K562 (cell line): ENCODE measurements at places on chromosomes 6 and 20.

DNA sequence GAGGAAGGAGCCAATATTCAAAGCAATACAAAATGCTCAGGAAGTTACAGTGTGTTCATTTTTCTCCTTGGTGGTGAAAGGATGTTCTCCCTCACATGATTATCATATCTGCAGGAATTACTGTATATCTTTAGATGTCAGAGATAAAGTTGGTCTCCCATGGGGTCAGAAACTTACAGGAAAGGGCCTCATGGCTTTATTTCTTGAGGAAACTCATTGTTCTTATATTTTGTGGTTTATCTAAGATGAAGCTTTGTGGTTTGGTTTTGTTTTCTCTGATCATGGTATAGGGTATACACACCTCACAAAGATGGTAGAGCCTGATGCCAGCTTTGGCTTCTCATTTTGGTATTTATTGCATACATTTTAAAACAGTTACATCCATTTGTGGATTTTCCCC lies 100.5 kb upstream of the STXBP5 start:
- DNase-seq = no peak

- no peak for DNase-seq
These were observed 333.5 kb downstream of the QKI start for GRCh38 chr6:163748036-163748435.

- DNase-seq = no peak
These were observed 3.5 kb downstream of the RNASET2 start for GRCh38 chr6:166952567-166953486.

DNA sequence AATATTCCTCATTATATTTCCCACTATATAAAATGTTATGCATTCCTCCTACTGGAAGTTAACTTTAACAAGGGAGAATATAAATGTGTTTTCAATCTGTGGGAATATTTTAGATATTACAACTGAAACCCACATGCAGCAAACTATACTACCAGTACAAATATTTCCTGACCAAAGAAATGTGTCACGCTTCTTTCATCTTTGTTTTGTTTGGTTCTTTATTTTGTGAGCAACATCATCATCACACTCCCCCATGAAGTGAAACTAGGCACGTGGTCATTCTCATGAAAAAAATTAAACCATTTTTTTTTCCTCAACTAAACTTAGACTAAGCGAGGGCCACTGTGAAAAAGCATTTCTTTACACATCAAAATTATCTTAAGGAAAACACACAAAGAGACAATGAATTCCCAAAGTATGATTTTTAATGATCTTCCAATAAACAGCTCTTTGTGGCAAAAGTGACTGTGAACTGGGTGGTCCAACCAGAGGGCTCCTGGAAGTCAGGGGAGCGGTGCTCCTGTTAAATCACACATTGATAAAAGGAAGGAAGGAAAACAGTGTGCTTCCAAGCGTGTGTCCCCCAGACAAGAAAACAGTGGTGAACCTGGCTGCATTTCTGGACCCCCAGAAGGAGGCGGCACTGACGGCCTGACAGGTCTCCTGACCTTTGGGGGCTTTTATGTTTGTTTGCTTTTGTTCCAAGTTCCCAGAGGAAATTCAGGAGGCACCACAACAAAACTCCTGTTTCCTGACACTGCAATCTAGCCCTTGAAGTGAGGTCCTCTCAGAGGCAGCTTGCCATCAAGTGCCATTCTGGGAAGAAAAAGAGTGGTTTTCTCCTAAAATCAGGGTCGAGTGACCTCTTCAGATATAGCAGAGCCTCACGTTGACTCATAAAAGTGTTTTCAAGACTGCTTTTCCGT lies 166.8 kb upstream of the FOXQ1 start:
- DNase-seq = no peak

DNA sequence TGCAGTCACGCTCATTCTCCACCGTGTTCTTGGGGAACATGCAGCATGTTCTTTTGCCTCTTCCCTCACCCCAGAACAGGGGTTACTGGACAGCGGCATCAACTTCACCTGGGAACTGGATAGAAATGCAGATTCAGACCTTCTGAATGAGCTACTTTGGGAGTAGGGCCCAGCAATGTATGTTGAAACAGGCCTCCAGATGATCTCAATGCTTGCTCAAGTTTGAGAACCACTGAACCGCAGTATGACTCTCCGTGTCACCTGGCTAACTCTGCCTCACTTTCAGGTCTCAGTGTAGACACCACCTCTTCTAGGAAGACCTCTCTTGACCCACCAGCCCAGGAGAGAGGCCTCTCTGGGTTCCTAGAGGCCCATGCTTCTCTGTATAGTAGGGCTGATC lies 4.9 kb downstream of the TRIB3 start:
- no peak for DNase-seq

- DNase-seq = no peak
These were observed 12.8 kb upstream of the ULBP3 start for GRCh38 chr6:150081702-150082101.

DNA sequence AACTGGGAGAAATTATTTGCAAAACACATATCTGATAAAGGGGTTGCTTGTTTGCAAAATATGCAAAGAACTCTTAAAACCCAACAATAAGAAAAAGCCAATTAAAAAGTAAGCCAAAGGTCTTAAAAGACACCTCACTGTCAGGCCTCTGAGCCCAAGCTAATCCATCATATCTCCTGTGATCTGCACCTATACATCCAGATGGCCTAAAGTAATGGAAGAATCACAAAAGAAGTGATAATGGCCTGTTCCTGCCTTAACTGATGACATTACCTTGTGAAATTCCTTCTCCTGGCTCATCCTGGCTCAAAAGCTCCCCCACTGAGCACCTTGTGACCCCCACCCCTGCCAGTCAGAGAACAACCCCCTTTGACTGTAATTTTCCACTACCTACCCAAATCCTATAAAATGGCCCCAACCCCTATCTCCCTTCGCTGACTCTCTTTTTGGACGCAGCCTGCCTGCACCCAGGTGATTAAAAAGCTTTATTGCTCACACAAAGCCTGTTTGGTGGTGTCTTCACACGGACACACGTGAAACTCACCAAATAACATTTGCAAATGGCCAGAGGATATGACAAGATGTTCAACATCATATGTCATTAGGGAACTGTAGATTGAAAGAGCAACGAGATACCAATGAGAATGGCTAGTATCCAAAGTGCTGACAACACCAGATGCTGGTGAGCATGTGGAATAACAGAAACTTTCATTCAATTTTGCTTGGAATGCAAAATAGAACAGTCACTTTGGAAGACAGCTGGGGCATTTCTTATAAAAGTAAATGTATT lies 565.0 kb upstream of the ADGRB3 start:
- DNase-seq = no peak

DNA sequence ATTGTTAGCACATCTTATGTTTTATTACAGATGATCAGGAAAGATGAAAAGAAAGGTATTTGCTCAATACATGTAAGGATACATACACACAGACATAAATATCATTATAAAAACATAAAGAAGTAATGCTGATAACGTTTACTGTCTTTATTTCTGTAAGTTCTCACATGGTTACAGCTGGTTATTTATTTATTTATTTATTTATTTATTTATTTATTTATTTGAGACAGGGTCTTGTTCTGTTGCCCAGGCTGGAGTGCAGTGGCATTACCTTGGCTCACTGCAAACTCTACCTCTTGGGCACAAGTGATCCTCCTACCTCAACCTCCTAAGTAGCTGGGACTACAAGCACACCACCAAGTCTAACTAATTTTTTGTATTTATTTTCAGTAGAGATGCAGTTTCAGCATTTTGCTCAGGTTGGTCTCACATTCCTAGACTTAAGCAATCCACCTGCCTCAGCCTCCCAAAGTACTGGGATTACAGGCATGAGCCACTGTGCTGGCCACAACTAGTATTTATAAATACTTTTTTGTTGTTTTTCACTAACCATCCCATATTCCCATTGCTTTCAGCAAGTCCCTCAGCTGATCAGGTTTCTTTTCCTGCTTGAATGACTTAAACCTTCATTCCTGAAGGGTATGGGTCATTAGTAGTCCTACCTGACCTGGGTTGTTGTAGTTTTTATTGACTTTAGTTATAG lies 35.8 kb downstream of the HLA-B start:
- DNase-seq = no peak

DNA sequence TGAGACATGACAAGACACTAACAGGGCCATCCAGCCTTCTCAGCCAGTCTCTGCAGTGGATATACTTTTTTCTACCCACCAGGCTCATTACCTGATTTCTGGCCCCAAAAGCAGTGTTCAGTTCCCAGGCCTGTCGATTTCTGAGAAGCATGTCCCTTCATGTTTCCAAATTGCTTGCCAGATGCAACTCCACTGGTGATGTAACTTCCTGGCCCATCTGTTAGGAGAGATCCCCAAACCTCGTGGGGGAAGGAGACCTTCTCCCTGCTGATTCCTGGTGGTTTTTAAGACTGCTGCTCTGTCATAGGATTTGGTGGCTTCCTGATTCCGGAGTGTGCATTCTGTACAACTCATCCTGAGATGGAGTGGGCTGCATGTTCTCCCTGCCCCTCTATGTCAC lies 31.6 kb upstream of the MRPS10 start:
- DNase-seq = no peak

- no peak for DNase-seq
These were observed 35.9 kb downstream of the ID4 start for GRCh38 chr6:19873031-19873430.

- no peak for DNase-seq
These were observed 244.8 kb upstream of the SYNCRIP start for GRCh38 chr6:85887461-85887860.

- no peak for DNase-seq
These were observed 193.4 kb downstream of the BACH2 start for GRCh38 chr6:90103056-90103800.

GRCh38 chr20:1875762-1876161 lies 19.4 kb upstream of the SIRPA start:
- DNase-seq = no peak

GRCh38 chr6:7642791-7643190 lies 52.8 kb downstream of the SNRNP48 start:
- DNase-seq = no peak

DNA sequence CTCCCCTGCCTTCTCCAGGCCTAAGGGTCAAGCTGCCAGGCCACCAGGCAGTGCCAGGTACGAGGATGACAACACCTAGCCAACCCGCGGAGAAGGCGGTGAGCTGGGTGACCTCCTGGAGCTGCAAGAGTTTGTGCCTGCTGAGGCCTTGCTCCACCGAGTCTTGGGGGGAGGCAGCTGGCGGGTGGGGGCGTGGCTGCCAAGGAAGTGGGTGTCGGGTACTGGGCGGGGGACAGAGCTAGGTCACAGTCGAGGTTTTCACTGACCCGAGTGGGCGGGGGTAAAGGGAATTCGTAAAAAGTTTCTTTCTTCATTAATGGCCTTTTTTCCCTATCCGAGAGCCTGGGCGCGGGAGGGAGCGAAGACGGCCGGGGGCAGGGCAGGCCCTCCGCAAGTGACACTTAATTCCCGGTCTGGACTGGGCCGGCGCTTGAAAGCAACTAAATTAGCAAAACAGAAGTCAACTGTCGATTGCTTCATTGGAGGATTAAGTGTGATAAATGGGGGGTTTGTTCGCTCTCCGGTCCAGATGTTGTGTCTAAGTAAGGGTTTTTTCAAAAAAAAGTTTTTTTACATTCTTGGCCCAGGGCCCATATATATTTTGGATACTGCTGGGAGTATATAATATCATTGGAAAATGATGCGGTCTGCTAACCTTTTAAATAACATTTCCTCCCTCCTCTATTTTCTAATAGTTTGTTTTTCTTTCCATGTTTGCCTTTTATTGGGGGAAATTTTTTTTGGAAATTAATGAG lies 43.1 kb upstream of the FOXP4 start:
- DNase-seq = peak; percentile 45

- no peak for DNase-seq
These were observed 142.9 kb downstream of the ADGRB3 start for GRCh38 chr6:68777956-68778355.

DNA sequence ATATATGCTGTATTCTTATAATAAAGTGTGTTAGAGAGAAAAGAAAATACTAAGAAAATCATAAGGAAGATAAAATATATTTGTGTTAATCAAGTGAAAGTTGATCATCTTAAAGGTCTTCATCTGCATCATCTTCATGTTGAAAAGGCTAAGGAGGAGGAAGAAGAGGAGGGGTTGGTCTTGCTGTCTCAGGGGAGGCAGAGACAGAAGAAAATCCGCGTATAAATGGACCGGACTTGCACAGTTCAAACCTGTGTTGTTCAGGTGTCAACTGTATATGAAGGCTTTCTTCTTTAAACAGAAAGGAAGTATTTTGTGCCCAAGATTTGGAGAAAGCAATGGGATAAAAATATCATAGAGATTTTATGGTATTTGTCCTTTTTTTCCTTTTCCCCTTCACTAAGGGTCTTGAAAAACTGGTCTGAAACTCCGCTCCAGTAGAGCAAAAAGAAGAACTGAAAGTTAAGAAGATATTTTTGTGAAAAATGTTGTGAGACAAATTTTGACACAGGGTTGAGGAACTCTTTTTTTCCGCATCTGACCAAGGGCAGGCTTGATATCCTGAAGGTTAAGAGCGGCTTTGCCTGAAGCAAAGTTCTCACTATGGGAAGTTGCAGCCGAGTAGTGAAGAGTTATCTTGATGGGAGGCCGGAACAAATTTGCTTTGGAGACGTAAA lies 350.7 kb downstream of the LAMA2 start:
- no peak for DNase-seq

DNA sequence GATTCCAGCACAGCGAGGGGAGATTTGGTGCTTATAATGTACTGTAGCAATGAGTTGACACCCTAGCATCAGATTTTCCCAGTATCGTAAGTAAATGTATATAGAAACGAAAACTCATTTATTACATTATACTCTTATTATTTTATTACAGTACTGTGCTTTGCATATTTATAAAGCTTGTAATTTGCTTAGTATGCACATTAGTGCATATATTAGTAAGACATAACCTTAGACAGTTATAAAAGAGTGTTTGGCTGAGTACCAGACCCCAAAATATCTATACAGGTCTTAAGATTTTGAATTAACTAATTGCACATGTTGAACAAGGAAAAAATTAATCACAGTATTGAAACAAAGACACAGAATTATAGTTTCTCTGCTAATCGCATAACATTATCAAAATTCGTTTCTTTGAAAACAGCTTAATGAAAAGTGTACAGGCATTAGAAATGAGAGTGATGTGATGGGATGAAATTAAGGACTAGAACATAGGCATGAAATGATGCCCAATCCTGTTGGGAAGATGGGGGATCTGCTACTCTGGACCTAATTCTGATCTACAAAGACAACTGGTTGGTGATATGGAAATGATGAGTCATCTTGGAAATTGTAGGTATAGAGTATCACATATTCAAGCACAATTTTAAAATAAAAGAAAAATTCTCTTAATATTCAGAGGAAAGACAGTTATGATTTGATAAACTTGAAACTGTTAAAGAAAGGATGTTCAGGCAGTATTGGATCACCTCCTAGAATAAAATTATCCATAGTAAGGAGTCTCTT lies 42.8 kb downstream of the STXBP5 start:
- DNase-seq = no peak

GRCh38 chr20:32858189-32858588 lies 534 bp upstream of the EFCAB8 start:
- no peak for DNase-seq

DNA sequence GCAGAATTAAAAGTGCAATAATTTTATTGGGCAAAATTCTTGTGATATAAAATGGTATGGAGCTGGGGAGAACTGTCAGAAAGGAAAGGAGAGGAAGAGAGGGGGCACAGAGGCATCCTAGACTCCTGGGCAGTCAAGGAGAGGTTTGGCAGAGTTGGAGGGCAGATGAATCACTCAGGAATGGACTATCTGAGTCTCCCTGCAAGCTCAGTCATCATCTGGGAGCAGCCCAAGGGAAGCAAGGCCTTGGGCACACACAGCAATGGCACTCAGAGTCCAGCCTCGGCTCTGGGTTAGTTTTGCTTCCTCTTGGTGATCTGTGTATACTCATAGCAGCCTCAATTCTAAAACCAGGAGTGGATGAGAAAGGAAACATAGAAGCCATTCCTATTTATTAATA lies 67.2 kb downstream of the SLC22A1 start:
- DNase-seq = no peak

- DNase-seq = no peak
These were observed 519.5 kb downstream of the PREX1 start for GRCh38 chr20:48308232-48308781.
